ENCODE measurements at places on chromosomes 1 and 21. TPM values are rescaled to one million over a fixed set of nuclear protein-coding genes. Genes with fewer than 3 reads are reported as not detected.

ACTA1 gene
- total RNA-seq, result 1.2 TPM

LRRN2 gene
- 0.85 TPM for total RNA-seq

DMBX1 gene
- total RNA-seq, result not detected

CFHR1 gene
- 1.8 TPM for total RNA-seq

TTC24 gene
- not detected for total RNA-seq

RNF186 gene
- not detected for total RNA-seq

PLEKHN1 gene
- 36.1 TPM for total RNA-seq

GJC2 gene
- 3.4 TPM for total RNA-seq

TNFRSF14 gene
- total RNA-seq, result 111 TPM

L1TD1 gene
- total RNA-seq, result not detected

KLF17 gene
- not detected for total RNA-seq

LPAR3 gene
- total RNA-seq, result 25.1 TPM

AMY2B gene
- total RNA-seq, result 69.5 TPM

CHRM3 gene
- total RNA-seq, result 15.8 TPM

OR2T2 gene
- not detected for total RNA-seq

ANKRD34A gene
- 0.21 TPM for total RNA-seq

TPR gene
- total RNA-seq, result 80.6 TPM
